ENCODE measurements at places on chromosomes 7 and 10.

GRCh38 chr7:68963552-68963951 is 634.7 kb upstream of the AUTS2 start:
- no peak for DNase-seq

DNA sequence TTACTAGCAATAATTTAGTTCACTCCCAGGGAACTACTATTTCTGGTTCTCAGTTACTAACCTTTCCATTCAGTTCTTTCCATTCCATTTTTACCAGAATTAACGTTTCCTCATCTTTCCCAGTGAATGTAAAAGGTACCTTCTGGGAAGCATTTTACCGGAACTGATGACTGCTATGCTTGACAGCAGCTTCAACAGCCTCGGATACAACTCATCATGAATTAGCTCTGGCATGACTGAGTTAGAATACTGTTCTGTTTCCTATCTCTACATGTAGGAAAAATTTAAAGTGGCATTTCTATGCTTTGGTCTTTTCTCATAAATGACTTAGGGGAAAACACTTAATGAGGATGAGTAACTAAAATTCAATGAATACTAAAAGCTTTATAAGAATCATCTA is 18.6 kb downstream of the TAS2R41 start:
- DNase-seq = no peak

- no peak for DNase-seq
These were observed 76.3 kb upstream of the MRLN start for GRCh38 chr10:59829601-59830000.

DNA sequence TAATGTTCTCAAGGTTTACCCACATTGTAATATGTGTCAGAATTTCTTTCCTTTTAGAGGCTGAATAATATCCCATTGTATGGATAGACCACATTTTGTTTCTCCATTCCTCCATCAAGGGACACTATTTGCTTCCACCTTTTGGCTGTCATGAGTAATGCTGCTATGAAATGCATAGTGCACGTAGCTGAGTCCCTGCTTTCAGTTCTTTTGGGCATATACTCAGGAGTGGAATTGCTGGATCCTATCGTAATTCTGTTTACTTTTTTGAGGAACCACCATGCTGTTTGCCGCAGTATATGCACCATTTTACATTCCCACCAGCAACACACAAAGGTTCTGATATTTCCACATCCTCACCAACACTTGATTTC is 60.0 kb downstream of the PRF1 start:
- DNase-seq = no peak

DNA sequence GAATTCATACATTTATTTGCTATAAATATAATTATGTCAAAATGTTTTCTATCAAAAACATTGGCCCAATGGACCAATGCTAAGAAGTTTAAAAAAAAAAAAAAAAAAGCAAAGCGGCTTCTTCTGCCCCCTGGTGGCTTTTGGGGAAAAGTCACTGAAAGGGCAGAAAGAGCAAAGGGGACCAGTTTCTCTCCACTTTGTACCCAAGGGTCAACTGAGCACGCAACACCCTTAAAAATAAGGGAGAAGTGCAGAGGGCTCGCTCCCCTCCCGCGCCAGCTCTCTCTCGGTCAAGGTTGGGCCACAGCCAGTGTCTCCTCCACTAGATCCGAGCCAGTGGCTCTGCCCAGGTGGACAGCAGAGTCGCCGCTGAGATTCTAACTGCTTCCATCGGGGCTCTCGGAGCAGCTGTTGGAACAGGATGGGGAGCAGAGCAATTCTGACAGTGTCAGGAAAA is 136.4 kb upstream of the FGFR2 start:
- DNase-seq = no peak

Data from stimulated activated CD4-positive, alpha-beta T cell treated with anti-CD3 and anti-CD28 coated beads, Interleukin-4, amount 100 ng/mL, for 1 hour (primary cell).